ENCODE measurements at places on chromosomes 2 and 18.

DNA sequence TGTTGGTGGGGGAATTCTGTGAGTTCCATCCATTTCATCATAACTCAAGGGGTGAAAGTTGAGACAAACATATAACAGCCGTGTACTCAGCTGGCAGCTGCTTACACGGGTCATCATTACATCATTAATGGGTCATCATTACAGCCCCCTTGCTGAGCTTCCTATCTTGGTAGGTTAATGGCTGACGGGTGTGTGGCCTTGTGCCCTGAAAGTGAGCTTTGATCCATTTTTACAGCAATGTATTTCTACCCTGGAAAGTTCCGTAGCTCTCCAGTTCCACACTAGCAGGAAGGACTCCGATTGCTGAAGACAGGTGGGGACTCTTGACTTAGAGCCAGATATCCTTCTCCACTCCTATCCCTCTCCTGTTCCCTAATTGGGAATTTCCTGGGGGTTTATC is 105.2 kb upstream of the DLX2 start:
- DNase-seq, result no peak

DNA sequence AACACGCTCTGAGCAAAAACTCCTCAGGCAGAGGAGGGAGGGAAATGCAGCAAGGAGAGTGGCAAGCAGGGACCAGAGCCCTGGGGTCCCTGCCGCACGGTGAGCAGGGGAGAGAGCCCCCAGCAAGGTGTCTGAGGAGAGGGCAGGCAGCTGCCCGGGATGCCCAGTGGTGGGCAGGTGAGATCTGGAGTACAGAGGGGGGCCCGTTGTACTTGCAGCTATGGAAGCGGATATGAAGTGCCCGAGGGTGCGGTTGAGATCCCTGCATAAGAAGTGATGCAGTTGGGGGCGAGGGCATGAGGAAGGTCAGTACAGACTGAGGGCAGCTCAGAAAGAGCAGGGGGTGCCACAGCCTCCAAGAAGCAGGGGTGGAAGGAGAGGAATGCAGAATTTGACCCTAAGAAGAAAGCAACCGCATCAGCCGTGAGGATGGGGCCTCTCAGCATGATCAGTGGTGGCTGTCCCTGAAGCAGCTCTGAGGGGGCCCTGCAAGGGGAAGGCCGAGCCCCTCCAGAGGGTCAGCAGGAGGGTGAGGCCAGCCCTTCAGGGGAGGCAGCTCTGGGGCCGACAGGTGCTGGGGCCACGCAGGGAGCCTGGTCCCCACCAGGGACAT is 29.4 kb downstream of the MTERF4 start:
- no peak for DNase-seq

DNA sequence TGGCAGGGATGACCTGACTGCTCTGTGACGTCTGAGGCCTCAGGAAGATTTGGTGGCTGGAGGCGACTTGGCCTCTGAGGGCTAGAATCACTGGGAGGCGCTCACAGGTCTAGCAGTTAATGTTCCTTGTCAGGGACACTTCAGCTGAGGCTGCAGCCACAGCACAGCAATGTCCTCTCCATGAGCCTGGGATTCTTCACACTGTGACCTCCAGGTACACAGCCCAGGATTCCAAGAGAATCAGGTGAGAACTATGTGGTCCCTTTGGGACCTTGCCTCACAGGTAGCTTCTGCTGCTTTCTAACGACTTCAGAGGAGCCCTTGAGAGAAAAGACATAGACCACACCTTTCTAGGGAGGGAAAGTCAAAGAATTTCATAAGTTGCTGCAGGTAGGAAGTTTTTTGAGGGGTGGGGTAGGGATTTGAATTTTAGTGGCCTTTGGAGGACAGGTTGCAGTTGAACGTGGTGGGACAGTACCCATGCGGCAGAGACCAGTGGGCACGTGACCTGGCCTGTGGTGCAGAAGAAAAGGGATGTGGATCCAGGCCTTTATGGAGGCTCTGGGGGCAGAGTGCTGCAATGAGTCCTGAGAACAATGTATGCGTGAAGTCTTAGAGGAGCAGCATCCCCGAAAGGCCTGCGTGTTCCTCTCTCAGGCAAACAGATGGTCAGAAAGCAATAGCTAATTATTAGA is 86.2 kb downstream of the LYPD1 start:
- no peak for DNase-seq

- DNase-seq, result no peak
Measured at GRCh38 chr2:60548845-60549237, 4.6 kb downstream of the BCL11A start.

- no peak for DNase-seq
Measured at GRCh38 chr18:22285361-22286140, 116.2 kb downstream of the GATA6 start.

DNA sequence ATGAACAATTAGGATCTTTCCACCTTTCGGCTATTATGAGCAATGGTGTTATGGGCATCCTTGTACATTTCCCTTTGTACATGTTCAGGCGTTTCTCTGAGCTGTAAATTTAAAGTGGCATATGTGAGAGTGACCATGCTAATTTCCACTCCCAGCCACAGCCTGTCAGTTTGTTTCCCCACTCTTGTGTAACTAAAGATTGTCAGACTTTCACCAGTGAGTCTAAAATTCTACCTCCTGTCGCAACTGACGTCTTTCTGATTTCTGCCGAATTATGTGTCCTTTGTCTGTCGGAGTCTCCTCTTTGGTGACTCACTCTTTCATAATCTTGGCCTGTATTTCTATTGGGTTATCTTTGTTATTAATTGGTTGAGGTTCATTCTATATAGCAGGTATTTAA is 50.7 kb downstream of the TRAPPC12 start:
- no peak for DNase-seq

DNA sequence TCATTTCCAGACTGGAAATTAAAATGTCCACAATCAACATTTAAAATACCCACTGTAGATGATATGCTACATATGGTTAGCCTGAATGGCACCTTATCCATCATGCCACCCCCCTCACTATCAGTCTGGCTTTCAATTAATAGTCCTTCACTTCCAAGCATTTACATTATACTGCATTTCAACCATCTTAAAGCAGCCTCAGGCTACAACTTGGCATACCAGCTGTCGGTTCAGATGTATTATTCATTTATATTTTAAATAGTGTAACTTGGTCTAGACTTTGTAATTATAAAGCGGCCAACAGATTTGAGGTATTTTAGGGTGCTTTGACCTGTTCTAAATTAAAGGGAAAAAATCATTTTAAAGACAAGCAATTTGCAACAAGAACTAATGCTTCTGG is 2.6 kb downstream of the GCG start:
- DNase-seq, result no peak

GRCh38 chr2:156340377-156340776 is 7.9 kb upstream of the NR4A2 start:
- no peak for DNase-seq

GRCh38 chr2:127636248-127637235 is 9.4 kb upstream of the GPR17 start:
- DNase-seq, result no peak

GRCh38 chr2:191070276-191070675 is 56.3 kb upstream of the STAT1 start:
- no peak for DNase-seq

- DNase-seq, result no peak
Measured at GRCh38 chr2:54419388-54419787, 36.7 kb upstream of the SPTBN1 start.

- DNase-seq, result no peak
Measured at GRCh38 chr18:37711766-37712505, 146.3 kb upstream of the CELF4 start.

- DNase-seq, result no peak
Measured at GRCh38 chr2:122028371-122029100, 273.1 kb downstream of the TSN start.

DNA sequence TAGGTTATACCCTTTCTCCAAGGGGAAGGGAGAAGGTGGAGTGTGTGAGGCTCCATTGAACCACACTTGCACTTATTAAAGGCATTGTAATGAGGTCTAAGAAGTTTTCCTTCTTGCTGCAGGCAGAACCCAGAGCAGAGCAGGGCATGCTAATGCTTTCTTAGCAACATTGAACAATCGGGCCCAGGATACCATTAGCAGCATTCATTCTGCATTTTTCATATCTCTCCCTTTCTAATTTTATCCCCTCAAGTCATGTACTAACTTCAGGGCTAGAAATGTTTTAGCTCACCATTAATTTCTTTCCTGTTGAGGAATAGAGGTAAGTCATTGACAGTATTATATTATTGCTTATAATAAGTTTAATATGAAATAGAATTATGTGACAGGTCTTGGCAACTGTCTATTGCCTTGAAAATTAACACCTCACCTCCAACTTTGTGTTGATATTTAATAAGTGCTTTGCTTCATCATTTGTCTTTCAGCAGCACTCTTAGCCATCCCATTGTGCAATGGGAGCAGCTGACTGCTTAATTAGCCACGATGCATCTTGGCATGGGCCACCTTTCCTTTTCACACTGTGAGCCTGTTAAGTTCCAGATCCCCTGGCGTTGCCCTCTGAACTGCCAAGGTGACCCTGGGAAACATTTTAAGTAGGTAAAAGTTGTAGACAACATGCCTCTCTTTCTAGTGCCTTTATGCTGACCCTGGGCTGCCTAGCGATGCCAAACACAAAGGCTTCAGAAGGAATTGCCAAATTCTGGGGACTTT is 300.8 kb upstream of the MEX3C start:
- no peak for DNase-seq

GRCh38 chr2:85660725-85661124 is 7.3 kb downstream of the SFTPB start:
- no peak for DNase-seq

DNA sequence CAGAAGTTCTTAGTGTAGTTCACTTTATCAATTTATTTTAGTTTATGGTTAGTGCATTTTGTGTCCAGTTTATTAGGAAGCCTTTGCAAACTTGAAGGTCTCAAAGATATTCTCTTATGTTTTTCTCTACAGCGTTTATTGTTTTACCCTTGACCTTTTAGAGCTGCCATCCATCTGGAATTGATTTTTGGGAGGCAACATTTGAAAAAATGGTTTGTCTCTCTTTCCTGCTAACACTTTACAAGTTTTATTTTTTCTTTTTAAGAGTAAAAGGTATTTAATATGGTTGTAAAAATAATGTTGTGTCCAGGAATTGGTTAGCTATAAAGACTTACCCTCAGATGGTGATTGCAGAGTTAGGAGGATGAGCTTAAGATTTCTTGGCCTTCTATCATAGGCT is 14.0 kb downstream of the GORASP2 start:
- DNase-seq, result no peak

DNA sequence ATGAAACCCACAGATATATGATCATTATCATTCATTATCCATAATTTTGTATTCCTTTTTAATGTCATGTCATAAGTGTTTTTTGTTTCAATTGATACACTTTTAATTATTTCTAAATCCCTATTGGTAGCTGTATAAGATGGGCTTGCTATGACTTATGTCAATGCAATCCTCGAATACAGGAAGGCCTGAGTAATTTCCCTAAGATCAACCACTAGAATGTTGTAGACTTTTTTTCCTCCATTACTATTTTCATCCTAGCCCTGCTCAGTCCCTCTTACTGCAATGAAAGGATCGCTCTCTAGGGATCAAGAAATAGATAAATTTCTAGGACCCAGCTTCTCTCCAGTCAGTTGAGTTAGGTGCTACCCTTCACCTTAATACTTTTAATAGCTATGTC is 186.3 kb downstream of the KCNE4 start:
- DNase-seq, result no peak

- no peak for DNase-seq
Measured at GRCh38 chr2:42999391-42999841, 207.0 kb upstream of the HAAO start.

GRCh38 chr2:23506531-23507266 is 121.7 kb downstream of the KLHL29 start:
- DNase-seq, result no peak

DNA sequence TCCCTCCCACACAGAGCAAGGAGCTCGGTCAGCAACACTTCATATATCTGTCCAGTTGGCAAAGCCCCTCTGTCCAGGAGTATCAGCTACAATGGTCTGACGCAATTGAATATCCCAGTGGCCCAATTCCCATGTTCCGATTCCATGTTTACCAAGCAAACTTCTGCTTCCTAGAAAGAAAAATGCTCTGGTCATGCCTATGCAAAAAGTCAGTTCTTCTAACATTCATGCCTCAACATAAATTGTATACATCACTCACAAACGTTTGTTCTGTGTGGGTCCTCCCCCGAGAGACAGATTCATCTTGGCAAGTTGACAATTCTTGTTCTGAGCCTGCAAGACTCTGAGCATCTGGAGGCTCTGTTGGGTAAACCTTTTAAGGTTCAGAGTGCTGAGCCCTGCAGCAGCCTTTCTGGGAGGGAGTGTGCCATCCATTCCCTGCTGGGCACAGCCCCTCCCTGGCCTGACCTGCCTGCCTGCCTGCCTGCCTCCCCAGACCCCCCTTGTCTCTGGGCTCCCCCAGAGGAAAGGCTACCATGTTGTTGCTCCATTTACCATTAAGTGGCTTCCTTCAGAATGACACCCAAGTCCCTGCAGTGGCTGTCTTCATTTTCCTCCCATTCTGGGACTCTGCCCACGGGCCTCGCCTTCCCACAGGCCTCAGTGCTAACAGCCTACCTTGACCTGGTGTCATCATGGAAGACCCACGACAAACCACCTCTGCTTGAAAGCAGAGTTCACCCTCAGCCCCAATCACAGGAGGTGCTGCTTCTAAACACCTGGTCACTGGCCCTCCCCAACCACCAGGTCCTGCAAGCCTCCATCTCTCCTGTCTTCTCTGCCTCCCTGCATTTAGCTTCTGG is 37.6 kb upstream of the TAF1B start:
- DNase-seq, result no peak

GRCh38 chr2:7840651-7841380 is 841.0 kb upstream of the ID2 start:
- DNase-seq, result no peak

DNA sequence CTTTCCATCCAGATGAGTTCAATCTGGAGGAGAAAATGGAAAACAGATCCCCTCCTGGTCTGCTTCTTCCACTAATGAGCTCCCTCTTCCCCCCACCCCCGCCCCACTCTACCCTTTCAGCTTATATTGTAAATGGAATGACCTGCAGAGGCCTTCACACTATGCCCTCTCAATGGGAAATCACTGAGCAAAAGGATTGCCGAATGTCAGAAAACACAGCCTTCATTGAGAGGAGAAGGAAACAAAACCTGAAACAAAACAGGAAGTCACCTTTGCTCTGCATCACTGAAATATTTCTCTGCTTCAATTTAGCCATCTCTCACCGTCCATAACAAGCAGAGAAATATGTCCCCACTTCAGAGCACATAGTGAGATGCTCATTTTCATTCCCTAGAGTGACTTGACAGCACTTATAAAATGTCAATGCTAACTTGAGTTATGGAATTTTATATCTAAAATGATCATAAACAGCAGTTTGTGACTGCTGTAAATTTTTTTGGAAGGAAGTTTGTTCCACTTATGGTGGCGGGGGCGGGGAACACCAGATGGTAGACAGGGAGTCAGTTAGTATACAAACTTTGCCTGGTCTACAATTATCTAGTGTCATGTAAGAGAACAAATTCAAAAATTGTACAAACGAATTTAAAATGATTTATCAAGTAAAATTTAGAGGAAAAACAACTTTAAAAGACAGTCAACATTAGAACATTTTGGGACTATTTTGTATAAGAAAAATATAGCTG is 1.8 kb upstream of the FRZB start:
- DNase-seq, result no peak

- DNase-seq, result no peak
Measured at GRCh38 chr2:196205881-196206435, 34.6 kb upstream of the STK17B start.

All from stimulated activated CD8-positive, alpha-beta memory T cell treated with anti-CD3 and anti-CD28 coated beads, Interleukin-15, amount 100 ng/mL, for 1 hour (primary cell).